ENCODE measurements at places on chromosomes 3 and 15. TPM values are rescaled to one million over a fixed set of nuclear protein-coding genes. Genes with fewer than 3 reads are reported as not detected.
A peak's percentile ranks its signal among the peaks of the same experiment; 100 is the strongest.

- no peak for DNase-seq
- peaks cover 18% of the 10 kb centered on the region for H3K36me3 ChIP-seq
- H3K4me3 ChIP-seq = no peak overlapping the region
- no peaks in the 10 kb centered on the region for H3K27me3 ChIP-seq
Observed at GRCh38 chr3:128072454-128073184, 20.4 kb downstream of the SEC61A1 start.

- H3K27me3 ChIP-seq = peaks cover 9% of the 10 kb centered on the region
- DNase-seq = no peak
- H3K4me1 ChIP-seq = no peaks in the 10 kb centered on the region
- no peak overlapping the region for H3K4me3 ChIP-seq
Observed at GRCh38 chr15:62534996-62535395, 369.9 kb upstream of the C2CD4B start.

DNA sequence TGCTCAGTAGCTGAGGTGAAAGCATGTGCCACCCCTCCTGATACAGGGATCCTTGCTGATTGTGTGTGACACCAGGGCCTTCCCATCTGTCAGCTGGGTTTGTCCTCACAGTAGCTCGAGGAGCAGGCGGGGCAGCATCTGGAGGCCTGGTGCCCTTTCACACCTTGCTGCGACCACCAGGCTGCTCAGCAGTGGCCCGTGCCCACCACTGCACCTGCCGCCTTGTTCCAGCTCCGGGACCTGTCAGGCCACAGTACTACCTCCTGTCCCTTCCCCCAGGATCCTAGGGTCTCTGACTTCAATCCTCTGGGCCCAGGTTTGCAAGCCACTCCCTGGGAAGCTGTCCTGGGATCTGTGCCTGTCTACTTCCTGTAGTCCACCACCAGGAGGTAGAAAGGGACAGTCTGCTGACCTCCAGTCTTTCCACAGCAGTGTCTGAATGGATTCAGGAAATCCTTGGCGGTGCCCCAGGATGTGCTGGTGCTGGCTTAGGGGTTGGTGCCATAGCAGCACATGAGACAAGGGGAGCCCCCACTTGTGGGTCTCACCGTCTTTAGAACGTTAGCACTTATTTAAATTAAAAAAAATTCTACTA lies 27.5 kb downstream of the APBA2 start:
- no peaks in the 10 kb centered on the region for H3K27me3 ChIP-seq
- peaks cover 40% of the 10 kb centered on the region for H3K4me1 ChIP-seq
- no peak overlapping the region for H3K4me3 ChIP-seq
- no peak for DNase-seq
- no peak overlapping the region for H3K27ac ChIP-seq

DNA sequence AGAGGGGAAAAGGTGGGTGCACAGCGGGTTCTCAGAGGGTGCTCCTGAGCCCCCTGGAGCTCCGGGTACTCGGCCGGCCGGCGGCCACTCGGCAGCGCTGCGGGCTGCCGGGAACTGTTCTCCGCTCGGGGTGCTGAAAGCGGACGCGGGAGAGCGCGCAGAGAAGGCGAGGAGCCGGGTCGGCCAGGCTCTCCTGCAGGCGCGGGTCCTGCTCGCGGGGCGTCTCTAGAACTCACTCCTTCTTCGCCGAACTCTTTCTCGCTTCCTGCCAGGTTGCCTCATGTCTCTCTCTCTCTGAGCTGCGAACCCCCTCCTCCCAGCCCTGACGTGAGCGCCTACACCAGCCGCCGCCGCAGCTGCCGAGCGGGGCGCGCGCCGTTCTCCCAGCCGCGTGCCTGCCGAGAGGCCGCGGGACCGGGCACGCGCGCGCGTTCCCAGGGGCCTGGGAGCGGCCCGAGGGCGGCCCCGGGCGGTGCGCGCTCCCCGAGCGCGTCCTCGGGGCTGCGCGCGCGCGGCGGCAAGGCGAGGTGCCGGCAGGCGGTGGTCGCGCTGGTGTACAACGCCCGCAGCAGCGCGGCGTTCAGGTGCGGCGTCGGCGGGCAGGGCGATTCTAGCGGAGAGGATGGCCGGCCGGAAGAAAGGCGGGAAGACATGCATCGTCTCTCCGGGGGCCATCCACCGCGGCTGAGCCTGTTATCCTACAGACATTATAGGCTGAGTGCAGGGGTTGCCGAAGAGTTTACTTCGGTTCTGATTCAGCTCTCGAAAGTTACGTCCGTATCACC lies at the start of gene PEX5L:
TSS of gene PEX5L (minus strand) at position 267 of the 785 bp plus-strand sequence. CDS start 338 bp downstream, outside the sequence.
- peak; percentile 59 for DNase-seq
- H3K4me3 ChIP-seq = peak within 1 kb of the TSS; percentile 50
- peaks cover 7% of the 10 kb centered on the region for H3K4me1 ChIP-seq
- H3K27me3 ChIP-seq = peaks cover 41% of the 10 kb centered on the region
- no peaks in the 10 kb centered on the region for H3K36me3 ChIP-seq

DNA sequence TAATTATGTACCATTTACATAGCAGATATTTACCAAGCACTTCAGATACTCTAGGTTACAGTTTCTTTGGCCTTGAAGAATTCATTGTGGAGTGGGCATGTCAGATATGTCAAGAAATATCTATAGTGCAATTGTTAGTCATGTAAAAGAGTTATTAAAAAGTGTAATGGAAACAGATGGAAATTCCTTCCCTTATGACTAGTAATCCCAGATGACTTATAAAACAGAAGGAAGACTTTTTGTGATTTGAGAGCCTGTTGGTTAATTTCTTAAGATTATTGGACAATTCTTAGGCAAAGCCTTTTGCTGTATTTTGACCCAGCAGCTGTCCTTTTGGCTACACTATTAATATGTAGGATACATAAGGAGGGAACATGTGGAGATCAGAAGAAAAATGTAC lies 708.9 kb upstream of the NECTIN3 start:
- no peaks in the 10 kb centered on the region for H3K36me3 ChIP-seq
- no peaks in the 10 kb centered on the region for H3K27me3 ChIP-seq
- H3K4me1 ChIP-seq = no peaks in the 10 kb centered on the region
- H3K27ac ChIP-seq = no peak overlapping the region
- no peak overlapping the region for H3K4me3 ChIP-seq

GRCh38 chr3:117547956-117548550 lies 838.5 kb downstream of the TUSC7 start:
- H3K4me3 ChIP-seq = no peak overlapping the region
- H3K36me3 ChIP-seq = no peaks in the 10 kb centered on the region
- H3K4me1 ChIP-seq = no peaks in the 10 kb centered on the region
- DNase-seq = no peak
- H3K27ac ChIP-seq = no peak overlapping the region

DNA sequence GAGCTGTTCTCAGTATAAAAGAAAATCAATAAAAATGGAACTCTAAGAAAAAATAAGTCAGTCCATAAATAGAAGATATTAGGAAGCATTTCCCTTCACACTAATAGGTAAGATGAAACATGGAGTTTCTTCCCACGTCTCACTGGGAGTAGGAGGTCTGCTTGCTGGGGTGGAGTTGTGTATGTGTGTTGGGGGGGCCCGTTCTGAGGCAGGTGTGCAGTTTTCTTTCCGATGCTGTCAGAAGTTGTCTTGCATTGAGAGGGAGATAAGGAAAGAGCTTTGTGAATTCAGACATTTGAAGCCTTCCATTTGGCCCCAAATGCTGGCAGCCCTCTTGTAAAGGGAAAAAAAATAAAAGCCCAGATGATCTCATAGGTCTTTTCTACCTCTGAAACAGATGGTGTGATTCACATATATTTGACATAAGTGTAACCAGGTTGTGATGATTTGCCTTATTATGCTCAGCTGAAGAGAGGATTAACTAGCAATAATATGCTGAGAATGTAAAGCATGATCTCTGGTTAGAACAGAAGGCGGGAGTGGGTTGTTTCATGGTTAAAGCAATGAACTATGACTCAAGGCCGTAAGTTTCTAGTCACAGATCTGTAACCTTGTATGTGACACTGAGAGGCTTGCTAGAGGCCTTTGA lies 8.8 kb downstream of the RASGRP1 start:
- H3K36me3 ChIP-seq = peaks cover 76% of the 10 kb centered on the region
- peak; percentile 61 for DNase-seq
- H3K4me3 ChIP-seq = peak overlapping the region; percentile 63
- no peaks in the 10 kb centered on the region for H3K27me3 ChIP-seq
- peaks cover 94% of the 10 kb centered on the region for H3K4me1 ChIP-seq

GRCh38 chr3:179837374-179837773 lies 184.5 kb downstream of the USP13 start:
- H3K27ac ChIP-seq = no peak overlapping the region
- no peaks in the 10 kb centered on the region for H3K36me3 ChIP-seq
- H3K4me1 ChIP-seq = no peaks in the 10 kb centered on the region
- DNase-seq = no peak
- H3K4me3 ChIP-seq = no peak overlapping the region

DNA sequence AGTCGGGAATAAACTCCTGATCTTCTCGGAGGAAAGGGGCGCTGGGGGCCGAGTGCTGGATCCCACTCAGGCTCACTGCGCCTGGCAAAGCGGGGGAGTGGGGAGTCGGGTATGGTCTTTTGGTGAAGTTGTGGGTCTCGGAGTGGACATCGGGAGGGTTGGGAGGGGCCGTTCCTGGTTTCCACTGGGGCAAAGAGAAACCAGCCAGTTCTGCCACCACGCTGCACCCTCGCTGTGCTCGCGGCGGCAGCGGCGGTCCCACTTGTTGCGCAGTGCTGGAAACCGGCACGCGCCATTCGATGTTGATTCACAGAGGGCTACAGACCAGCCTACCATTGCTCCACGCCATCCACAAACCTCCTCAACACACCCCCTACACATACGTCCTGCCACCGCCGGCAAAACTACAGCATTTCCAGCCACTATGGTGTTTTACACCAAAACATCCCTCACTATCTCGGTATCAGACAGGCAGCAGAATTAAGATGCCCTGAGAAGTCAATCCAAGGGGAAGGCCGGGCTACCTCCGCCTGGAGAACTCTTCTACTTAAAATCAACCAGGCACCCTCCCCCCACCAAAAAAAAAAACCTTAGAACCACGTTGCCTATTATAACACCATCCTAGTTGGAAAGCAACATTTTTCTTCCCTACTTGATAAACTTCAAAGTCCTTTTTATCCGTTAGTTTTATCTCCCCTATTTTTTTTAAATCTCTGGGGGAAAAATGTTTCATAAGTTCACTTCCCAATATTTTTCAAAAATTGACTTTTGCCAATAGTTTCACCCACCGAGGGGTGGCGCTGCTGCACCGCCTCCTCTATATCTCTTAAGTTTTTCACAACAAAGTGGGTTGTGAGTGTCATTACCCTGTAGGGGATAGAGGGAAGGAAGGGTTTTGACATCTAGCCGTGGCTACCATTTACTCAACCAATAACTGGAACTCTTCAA lies 3.6 kb downstream of the BCL6 start:
- DNase-seq = peak; percentile 84
- H3K4me3 ChIP-seq = peak overlapping the region; percentile 93
- peaks cover 6% of the 10 kb centered on the region for H3K36me3 ChIP-seq

DNA sequence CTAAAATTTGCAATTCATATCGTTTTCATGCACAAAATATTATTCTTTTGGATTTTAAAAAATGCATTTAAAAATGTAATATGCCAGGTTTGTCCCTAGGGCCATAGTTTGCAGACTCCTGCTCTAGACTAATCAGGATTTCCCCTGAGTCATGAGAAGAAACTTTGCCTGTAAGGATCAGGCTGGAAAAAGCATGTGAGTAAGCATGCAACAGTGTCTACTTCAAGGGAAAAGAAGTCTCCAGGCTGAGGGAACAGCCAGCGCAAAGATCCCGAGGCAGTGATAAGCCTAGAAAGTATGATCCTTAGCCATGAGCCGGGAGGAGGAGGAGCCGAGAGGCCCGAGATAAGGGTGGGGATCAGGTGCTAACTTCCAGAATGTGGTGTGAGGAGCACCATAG lies 382.8 kb upstream of the CFAP20DC start:
- no peaks in the 10 kb centered on the region for H3K27me3 ChIP-seq
- no peak overlapping the region for H3K27ac ChIP-seq
- peaks cover 24% of the 10 kb centered on the region for H3K4me1 ChIP-seq
- DNase-seq = no peak

GRCh38 chr3:65128346-65128745 lies 440.5 kb upstream of the ADAMTS9 start:
- H3K36me3 ChIP-seq = no peaks in the 10 kb centered on the region
- H3K4me3 ChIP-seq = no peak overlapping the region
- no peaks in the 10 kb centered on the region for H3K4me1 ChIP-seq
- H3K27ac ChIP-seq = no peak overlapping the region
- no peaks in the 10 kb centered on the region for H3K27me3 ChIP-seq

DNA sequence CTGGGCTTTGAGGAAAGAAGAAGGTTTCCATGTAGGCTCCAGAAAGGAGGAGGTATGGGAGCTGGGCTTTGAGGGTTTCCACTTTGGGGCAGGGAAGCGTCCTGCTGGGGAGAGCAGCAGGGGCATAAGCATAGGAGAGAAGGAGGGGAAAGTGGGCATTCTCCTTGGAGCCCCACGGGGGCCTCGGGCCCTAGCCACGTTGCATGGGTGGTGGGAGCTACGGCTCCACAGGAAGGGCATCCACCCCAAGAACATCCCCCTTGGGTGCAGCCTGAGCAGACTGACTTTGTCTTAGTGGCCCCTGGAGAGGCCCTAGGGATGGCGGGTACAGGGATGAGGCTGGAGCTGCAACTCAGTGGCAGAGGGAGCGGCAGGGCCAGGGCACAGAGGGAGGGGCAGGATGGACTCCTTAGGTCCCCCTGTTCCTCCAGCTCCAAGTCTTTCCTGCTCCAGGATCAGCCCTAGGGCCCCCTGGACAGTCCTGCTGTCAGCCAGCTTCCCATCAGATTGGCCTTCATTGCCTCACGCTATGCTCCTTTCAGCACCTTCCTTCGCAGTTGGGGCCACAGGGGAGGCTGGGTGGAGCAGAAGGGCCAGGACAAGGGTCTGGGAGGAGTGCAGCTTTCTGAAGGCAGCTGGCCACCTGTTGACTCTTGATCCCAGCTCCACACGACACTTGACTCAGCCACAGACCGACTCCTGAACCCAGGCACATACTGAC lies 22.9 kb downstream of the PRR20G start:
- no peaks in the 10 kb centered on the region for H3K27me3 ChIP-seq
- no peaks in the 10 kb centered on the region for H3K4me1 ChIP-seq
- no peaks in the 10 kb centered on the region for H3K36me3 ChIP-seq
- H3K27ac ChIP-seq = no peak overlapping the region
- H3K4me3 ChIP-seq = no peak overlapping the region
- no peak for DNase-seq

GRCh38 chr3:78785004-78785403 lies 982.8 kb downstream of the ROBO1 start:
- DNase-seq = no peak
- H3K27ac ChIP-seq = no peak overlapping the region
- no peak overlapping the region for H3K4me3 ChIP-seq
- no peaks in the 10 kb centered on the region for H3K4me1 ChIP-seq

VEPH1 gene
- total RNA-seq = not detected

GABRB3 gene
- total RNA-seq = 0.16 TPM

XCR1 gene
- not detected for total RNA-seq

Data from activated CD8-positive, alpha-beta T cell treated with anti-CD3 and anti-CD28 coated beads for 36 hours (primary cell).